CD4-positive, alpha-beta T cell treated with Interleukin-15 for 4 hours (primary cell): ENCODE measurements at places on chromosomes 1 and 21.

DNA sequence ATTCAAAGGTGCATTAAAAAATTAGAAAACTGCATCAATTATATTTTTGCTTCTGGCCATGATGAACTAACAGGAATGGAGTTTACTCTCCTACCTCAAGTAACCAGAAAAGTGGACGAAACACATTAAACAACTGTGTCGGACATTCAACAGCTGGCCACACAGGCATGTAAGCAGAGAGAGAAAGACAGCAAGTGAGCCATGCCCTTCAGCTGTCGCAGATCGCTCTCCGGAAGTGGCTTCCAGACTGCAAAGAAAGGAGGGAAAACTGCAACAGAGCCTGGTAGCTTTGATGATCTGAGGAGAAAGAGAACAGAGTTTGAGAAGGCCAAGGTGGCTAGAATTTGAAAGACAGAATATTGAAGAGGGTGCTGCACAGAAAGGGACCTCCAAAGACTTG lies 557.2 kb downstream of the MATN1 start:
- no peak for DNase-seq

DNA sequence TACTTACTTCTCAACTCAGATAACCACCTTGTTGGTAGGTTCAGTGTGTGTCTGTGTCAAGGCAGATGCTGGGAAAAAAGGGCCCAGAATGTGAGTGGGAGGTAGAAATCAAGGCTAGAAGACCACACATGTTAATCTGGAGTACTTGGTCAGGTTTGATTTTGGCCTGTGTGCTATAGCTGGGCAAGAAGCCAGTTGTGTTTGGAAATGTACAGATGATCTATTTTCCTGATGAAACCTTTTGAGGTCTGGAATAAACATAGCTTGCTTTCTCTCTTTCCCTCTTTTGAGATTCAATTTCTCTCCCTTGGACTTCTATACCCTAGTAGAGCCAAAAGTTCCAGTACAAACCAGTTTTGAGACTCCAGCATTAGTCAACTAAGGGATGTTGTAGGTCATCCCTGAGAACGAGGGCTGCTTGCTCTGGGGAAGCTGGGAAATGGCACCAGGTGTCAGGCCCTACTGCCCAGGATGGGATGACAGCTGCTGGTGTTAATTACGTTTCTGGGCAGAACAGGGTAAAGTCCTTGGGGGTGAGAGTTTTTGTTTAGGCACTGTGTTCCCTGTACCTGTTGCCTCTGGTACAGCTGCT lies 15.8 kb downstream of the MAPKAPK2 start:
- no peak for DNase-seq

DNA sequence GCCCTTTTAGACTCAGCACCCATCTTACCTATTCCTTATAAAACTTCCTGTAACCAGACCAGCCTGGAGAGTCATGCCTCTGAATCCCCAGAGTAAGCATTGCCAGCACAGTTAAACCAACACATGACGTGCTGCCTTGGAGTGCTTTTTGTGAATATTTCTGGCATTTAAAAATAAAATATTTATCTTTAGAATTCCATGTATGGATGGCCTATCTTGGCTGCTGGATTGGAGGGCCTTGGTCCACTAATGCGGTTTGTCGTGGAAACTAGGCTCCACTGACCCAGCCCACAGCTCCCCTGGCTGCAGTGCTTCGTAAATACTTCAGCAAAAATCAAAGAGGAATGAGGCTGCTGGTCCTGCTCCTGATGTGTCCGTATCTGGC lies 17.5 kb downstream of the MTARC1 start:
- no peak for DNase-seq

GRCh38 chr21:41691205-41692184 lies 75.4 kb downstream of the RIPK4 start:
- DNase-seq = no peak

DNA sequence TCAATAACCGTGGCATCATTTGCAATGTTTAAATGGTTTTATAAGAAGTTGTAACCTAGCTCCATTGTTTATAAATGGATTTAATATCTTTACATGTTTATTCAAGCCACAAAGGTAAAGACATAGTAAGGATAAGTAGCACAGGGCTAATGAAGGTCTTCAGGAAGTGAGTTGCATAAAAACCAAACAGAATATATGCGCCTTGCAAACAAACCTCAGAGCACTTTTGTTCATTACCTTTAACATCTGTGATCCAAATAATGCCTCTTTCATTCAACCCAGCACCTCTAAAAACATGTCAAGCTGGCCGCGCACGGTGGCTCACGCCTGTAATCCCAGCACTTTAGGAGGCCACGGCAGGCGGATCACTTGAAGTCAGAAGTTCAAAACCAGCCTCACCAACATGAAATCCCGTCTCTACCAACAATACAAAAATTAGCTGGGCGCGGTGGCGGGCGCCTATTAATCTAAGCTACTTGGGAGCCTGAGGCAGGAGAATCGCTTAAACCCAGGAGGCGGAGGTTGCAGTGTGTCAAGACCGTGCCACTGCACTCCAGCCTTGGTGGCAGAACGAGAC lies 25.3 kb downstream of the BRINP3 start:
- no peak for DNase-seq

DNA sequence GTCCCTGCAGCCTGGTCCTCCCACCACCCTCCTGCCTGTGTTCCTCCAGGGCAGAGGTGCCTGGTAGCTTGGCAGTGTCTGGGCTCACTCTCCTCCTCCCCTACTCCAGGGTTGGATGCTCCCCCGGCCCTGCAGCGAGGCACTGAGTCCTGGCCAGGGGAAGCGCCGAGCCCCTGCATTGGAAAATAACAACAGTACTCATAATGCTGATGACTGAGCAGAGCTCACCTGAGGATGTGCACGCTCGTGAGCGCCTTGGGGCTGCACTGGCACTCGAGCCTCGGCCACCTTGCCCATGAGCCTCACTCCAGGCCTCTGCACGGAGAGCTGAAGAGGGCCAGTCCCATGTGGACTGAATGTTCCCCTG lies 6.0 kb upstream of the ACTRT2 start:
- no peak for DNase-seq

- DNase-seq = no peak
Observed at GRCh38 chr1:226751703-226752102, 12.6 kb upstream of the ITPKB start.

- DNase-seq = no peak
Observed at GRCh38 chr1:154751690-154752089, 118.4 kb downstream of the KCNN3 start.
